Eye (tissue), 1 donor: ENCODE measurements at places on chromosomes 2 and 18.

DNA sequence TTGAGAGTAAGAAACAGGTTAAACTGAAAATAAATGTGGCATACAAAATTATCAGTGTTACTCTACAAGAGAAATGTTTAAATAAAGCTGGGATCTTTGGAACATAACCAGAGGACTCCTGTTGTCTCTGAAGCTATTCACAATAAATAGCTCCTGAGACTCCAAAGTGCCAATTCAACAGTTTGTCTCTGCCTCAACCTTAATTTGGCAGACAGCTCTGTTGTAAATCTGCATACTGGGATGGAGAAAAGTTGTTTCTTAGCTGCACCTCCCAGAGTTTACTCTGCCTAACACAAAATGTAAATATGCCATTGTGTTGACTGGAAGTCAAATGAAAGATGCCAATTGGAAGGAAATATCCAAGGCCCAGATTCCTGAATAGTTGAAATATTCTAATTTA lies 238.5 kb upstream of the EPHA4 start:
- no peak for DNase-seq

GRCh38 chr18:45275367-45276113 lies 339.7 kb upstream of the SLC14A2 start:
- DNase-seq = no peak

DNA sequence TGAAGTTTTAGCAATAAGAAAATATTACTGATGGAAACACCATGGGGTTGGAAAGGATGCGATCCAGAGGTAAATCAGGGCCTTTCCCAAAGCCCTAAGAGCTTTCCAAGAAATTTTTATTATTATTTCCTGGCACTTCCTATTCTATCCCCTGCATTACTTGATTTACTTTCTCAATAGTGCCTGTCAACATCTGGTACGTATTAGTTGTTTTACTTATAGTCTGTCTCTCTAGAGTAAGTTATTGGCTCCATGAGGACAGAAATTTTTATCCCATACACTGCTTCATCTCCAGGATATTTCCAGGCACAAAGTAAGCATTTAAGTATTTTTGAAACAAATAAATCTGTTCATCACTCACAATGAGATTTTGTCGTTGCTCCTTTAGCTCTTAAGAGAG lies 18.1 kb downstream of the PPP4R1 start:
- no peak for DNase-seq

GRCh38 chr2:229445501-229446211 lies 174.6 kb upstream of the PID1 start:
- DNase-seq = no peak

- DNase-seq = peak; percentile 85
These were observed 57.9 kb downstream of the ARHGEF33 start for GRCh38 chr2:38947241-38948239.

DNA sequence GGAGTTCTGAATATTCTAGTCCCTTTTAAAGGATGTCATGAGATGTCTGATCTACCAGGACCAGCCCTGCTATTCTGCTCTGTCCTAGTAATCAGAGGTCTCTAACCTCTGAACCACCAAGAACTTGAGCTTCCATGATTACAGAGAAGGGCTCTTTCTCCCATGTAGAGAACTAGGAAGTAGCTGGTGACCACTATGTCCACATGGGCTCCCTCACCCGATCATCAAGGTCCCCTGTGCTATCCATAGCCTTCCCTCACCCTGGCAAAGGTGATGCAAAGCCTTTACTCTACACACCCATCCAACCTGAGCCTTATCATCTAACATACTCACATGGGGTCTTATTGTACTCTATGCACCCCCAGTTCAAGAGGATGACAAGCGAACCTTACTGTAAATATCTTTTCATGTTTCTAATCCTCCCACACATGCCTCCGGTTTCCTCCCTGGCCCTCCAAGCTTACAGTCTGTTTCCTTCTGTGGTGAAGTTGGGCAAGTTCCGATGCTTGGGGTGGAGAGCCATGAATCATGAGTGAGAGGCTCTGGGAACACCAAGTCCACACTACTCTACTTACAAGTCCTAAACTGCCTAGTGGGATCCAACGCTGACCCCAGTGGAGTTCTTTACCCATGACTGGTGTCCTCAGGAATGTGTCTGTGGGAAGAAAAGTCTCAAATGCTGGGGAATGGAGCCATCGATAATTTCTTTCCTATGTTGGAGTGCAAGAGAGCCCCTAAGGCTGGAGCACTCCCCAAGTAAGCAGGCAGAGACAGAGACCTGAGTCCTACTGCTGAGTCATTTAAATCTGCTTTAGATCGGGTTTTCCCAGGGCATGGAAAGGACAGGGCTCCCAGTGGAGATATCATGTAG lies 73.3 kb upstream of the KLF7 start:
- DNase-seq = peak; percentile 33

DNA sequence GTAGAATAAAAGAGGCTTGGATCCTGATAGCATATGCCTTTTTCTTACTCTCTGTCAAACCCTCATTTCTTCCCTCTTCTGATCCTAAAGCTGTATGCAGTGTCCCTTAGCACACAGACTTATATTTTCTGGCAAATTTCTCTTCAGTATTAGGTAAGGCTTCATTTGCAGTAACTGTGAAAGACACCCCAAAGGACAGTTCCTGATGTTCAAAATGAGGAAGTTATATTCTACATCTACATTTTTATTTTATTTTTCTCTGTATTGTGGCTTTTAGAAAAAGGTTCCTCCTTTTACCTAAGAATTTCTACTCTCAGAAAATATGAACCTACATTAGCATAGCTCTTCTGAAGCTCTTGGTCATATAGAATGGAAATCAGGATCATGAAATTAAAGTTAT lies 261.7 kb downstream of the PDE11A start:
- DNase-seq = no peak

DNA sequence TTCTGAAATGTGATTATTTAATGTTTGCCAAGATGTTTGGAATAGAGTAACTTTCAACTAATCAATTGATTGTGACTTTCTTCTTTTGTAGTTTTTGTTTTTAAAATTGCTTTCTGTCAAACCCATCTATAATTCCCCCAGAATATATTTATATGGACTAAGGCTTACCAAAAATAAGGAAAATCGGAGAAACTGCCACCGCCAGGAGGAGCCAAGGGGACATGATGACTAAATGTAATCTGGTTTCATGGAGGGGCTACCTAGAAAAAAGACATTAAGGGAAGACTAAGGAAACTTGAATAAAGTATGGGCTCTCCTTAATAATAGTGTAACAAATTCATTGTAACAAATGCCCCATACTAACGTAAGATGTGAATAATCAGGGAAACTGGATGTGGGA lies 19.5 kb downstream of the BOLA3 start:
- no peak for DNase-seq

DNA sequence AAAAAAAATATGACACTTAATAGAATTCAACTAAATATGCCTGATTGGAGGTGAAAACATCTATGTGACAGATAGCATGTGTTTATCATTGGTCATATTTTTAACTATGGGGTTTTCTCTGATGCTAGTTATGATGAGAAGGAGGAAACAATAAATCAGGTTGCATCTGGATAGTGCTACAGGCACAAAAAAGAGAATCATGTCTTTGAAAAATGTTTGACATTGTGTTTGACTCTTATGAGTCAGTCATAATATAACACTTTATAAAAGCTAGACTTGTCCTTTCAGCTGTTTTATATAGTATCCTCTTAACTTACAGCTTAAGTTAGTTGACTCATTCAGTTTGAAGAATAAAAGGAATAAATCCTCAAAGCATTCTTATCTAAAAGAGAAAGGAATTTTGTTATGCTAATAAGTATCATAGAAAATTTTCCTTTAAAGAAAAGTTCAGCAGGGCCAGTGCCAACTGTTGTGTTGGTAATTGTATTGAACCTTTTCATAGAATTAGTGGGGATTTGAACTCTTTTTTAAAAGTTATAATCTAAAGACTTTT lies 78.4 kb upstream of the UBXN4 start:
- DNase-seq = no peak
